Suprapubic skin (tissue), 4 donors: ENCODE measurements at places on chromosomes 5 and 9. TPM values are rescaled to one million over a fixed set of nuclear protein-coding genes. Genes with fewer than 3 reads are reported as not detected.

Gene SECISBP2
- 111 TPM for total RNA-seq

Gene ORM1
- total RNA-seq, result 59.2 TPM

Gene ARAP3
- 6.4 TPM for total RNA-seq

Gene SLC27A6
- total RNA-seq, result 3.1 TPM

Gene CTXN3
- total RNA-seq, result not detected

- no peak for DNase-seq
These were observed 194.8 kb downstream of the SYK start for GRCh38 chr9:90996154-90997065.

DNA sequence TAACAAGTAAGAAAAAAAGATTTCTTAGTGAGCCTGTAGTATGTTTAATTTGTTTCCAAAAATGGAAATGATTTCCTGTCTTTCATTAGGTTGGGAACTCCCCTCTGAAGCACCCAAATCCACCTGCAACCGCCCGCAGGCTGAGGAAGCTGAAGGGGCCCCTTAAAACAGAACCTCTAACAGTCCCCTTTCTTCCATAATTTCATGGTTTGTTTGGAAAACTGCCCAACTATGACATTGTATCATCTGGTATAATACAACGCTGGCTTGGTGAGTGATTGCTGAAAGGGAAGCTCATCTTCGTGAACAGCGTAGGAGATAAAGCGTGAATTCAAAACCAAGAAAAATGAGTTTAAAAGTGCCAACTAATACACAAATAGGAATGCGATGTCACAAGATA is 215.5 kb downstream of the FSTL4 start:
- DNase-seq, result peak; percentile 45

DNA sequence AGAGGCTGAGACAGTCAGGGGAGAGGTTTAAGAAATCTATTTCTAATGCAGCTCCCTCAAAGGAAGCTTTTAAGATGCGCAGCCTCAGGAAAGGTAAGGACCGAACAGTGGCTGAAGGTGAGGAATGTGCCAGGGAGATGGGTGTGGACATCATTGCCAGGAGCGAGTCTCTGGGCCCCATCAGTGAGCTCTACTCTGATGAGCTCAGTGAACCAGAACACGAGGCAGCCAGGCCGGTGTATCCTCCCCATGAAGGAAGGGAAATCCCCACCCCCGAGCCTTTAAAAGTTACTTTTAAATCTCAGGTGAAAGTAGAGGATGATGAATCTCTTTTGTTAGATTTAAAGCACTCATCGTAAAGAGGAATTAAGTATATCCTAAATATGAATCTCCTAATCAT is 8.2 kb downstream of the CAVIN4 start:
- no peak for DNase-seq

- no peak for DNase-seq
These were observed 264.0 kb downstream of the EPB41L4A start for GRCh38 chr5:112154940-112155686.

DNA sequence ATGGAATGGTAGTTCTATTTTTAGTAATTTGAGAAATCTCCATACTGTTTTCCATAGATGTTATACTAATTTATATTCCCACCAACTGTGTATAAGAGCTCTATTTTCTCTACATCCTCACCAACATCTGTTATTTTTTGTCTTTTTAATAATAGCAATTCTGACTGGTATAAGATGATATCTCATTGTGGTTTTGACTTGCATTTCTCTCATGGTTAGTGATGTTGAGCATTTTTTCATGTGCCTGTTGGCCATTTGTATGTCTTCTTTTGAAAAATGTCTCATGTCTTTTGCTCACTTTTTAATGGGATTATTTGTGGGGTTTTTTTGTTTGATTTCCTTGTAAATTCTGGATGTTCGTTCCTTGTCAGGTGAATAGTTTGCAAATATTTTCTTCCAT is 154.4 kb downstream of the ZSWIM6 start:
- DNase-seq, result no peak

DNA sequence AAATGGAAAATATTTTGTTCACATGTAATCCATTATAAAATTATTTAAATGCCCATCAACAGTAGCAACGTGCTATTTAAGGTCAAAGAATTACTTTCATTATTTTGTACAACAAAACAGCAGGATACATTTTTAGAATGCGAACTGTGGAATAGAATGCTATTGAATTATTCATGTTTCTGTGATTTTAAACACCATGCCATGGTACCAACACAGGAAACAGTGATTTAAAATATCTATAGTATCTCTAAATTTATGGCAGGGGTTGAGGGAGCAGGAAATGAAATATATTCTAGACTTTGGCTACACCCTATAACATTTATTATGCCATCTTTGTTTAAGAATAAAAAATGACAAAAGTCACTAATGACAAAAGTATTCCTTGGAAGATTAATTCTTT is 62.4 kb downstream of the DROSHA start:
- no peak for DNase-seq
